Left lobe of liver (tissue), 2 donors: ENCODE measurements at places on chromosomes 5 and 9. TPM values are rescaled to one million over a fixed set of nuclear protein-coding genes. Genes with fewer than 3 reads are reported as not detected.

WHRN gene
- 2.8 TPM for total RNA-seq

COL15A1 gene
- total RNA-seq, result 0.23 TPM

GABRB2 gene
- total RNA-seq, result not detected

ADAMTSL1 gene
- 1.9 TPM for total RNA-seq

IGFBPL1 gene
- total RNA-seq, result not detected

PCDHB7 gene
- 0.25 TPM for total RNA-seq

IFNA21 gene
- total RNA-seq, result not detected

IL4 gene
- not detected for total RNA-seq

PCDHB12 gene
- total RNA-seq, result 0.28 TPM

PPP2CA gene
- 60.5 TPM for total RNA-seq

FABP6 gene
- not detected for total RNA-seq

SV2C gene
- total RNA-seq, result not detected

PRUNE2 gene
- 0.78 TPM for total RNA-seq

PALM2AKAP2 gene
- total RNA-seq, result 32.1 TPM

NUTM2G gene
- total RNA-seq, result not detected

DMGDH gene
- total RNA-seq, result 119 TPM

KLF9 gene
- total RNA-seq, result 35.5 TPM

SLCO6A1 gene
- total RNA-seq, result not detected

AMBP gene
- 6,364 TPM for total RNA-seq

SLC6A18 gene
- total RNA-seq, result not detected
